ENCODE measurements at places on chromosomes 7 and 10.
A peak's percentile ranks its signal among the peaks of the same experiment; 100 is the strongest.

DNA sequence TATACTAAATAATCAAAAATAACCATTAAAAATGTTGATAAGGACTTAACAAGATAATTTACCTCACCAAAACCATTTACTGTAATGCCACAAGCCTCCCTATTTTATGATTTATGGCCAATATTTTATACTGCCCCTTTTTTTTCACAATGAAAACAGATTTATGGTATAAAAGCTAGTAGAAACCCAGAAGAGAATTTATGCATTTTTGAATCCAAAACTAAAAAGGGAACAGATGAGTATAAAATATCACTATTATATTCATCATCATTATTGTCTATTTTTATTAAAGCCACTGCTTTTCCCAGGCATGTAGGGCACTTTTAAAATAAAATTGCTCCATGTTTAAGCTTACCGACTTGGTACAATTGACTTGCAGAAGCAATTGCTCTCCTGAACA lies 425.0 kb downstream of the PHTF2 start:
- H3K27me3 ChIP-seq, result no peaks in the 10 kb centered on the region
- no peak overlapping the region for H3K27ac ChIP-seq
- H3K4me1 ChIP-seq, result no peaks in the 10 kb centered on the region
- no peak for DNase-seq
- no peak overlapping the region for H3K4me3 ChIP-seq

DNA sequence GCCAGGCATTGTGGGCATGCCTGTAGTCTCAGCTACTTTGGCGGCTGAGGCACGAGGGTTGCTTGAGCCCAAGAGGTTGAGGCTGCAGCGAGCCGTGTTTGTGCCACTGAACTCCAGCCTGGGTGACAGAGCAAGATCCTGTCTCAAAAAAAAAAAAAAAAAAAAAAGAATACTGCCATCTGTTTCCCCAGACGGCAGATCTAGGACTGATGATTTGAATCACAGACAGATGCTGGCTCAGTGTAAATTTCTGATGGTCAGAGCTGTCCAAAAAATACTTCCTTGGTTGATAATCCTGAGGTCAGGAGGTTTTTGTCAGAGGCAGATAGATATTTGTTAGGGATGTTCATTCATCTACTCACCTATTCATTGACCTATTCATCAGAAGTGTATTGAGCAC lies 130.7 kb downstream of the REEP3 start:
- no peak overlapping the region for H3K27ac ChIP-seq
- no peaks in the 10 kb centered on the region for H3K36me3 ChIP-seq
- no peak overlapping the region for H3K4me3 ChIP-seq

DNA sequence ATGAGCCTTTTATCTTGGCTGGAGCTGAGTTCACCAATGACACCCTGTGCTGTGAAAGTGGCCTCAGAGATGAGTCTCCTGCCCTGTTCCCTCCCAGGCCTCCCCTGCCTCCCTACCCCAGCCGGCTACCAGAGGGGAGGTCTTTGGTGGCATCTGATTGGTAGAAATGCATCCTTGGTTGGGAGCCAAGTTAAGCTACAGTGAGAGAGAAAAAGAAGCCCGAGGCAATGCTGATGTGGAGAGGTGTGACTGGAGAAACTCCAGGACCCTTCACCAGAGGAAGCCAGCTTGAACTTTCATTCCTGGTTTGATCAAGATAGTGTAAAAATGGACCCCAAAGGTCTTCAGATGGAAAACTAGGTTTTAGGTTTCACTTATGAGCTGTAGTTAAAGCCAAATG lies 191.1 kb upstream of the TCF7L2 start:
- no peak for DNase-seq
- no peak overlapping the region for H3K27ac ChIP-seq
- H3K4me1 ChIP-seq, result peaks cover 12% of the 10 kb centered on the region

GRCh38 chr10:96450529-96451207 lies 63.1 kb downstream of the TLL2 start:
- H3K4me3 ChIP-seq, result no peak overlapping the region
- no peaks in the 10 kb centered on the region for H3K36me3 ChIP-seq
- H3K4me1 ChIP-seq, result no peaks in the 10 kb centered on the region

DNA sequence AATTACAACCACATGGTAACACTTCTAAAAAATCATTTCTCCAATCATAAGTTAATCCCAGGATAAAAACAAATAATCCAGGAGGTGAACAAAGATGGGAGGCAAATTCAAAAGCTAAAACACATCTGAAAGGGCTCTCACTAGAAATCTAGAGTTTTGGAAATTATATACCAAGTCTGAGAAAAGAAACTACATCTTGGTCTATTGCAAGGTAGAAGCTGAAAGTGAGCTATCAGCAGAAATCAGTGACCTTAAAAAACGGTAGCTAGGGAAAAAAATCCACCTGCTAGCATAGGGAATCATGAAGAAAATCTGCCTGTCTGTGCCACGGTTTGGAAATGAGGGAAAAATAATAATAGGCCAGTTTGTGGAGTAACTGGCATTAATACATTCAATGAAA lies 50.5 kb downstream of the POT1 start:
- H3K36me3 ChIP-seq, result no peaks in the 10 kb centered on the region
- H3K4me1 ChIP-seq, result no peaks in the 10 kb centered on the region
- H3K27me3 ChIP-seq, result no peaks in the 10 kb centered on the region
- H3K4me3 ChIP-seq, result no peak overlapping the region
- DNase-seq, result no peak

- peaks cover 80% of the 10 kb centered on the region for H3K36me3 ChIP-seq
- no peak overlapping the region for H3K27ac ChIP-seq
- H3K4me3 ChIP-seq, result no peak overlapping the region
- no peak for DNase-seq
Measured at GRCh38 chr10:110893559-110894179, 21.9 kb downstream of the PDCD4 start.

DNA sequence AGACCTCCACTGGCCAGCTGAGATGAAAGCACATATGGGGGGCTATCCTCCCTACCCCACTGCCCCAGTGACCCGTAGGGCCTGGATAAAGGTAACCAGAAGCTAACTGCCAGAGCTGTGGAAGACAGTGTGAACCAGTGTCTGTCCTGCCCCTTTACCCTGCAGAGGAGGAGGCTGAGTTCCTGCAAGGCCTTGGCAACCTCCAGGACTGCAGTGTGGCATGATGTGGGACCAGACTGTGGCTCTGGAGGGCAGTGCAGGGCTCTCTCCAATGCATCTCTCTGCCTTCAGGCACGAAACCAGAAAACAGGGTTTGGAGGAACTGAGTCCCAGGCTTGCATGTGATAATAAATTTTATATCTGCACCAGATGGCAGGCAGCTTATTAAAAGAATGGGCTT lies 93.1 kb downstream of the EPC1 start:
- H3K27ac ChIP-seq, result no peak overlapping the region
- DNase-seq, result no peak
- no peak overlapping the region for H3K4me3 ChIP-seq

DNA sequence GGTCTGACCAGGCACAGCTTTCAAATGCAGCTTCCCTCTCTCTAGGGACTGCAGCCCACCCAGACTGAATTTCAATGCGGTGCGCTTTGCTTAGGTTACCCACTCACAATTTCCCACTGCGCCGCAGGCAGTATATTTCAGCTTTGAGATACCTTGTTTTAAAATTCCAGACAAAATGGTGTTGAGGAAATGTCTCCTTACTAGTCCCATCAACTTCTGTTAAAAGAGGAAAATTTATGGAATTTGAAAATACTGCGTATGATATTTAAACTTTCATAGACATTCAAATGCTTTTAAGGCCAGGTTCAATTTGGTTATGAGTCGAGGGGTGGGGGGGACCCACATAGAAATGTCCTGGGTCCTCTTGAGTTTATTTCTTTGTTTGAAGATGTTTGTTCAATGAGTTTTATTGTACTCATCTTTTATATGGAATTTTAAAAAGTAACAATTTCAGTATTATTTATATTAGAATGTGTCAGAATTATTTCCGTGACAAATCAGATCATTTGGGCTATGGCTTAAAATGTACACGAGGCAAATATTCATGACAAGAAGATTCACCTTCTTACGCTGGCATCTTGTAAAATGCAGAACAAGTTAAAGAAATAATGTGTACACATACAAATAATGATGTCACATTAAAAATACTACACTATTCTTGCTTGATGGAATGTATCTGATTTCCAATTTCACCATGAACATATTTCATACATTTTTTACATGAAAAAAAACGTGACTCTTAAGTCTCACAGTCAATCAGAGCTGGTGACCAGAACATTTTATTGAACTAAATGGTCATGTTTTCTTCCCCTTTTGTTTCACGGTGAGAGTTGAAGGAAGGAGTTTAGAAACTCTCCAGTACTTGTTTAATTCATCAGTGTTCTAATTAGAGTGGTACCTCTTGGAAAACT lies 1.3 kb downstream of the IKZF1 start:
- peaks cover 49% of the 10 kb centered on the region for H3K27me3 ChIP-seq
- peaks cover 10% of the 10 kb centered on the region for H3K4me1 ChIP-seq
- peak overlapping the region; percentile 57 for H3K4me3 ChIP-seq
- peak overlapping the region; percentile 70 for H3K27ac ChIP-seq
- DNase-seq, result no peak
- no peaks in the 10 kb centered on the region for H3K36me3 ChIP-seq

GRCh38 chr7:109996927-109997326 lies 1094.0 kb upstream of the LRRN3 start:
- no peak for DNase-seq
- no peaks in the 10 kb centered on the region for H3K27me3 ChIP-seq
- no peaks in the 10 kb centered on the region for H3K4me1 ChIP-seq
- H3K36me3 ChIP-seq, result no peaks in the 10 kb centered on the region
- no peak overlapping the region for H3K27ac ChIP-seq
- H3K4me3 ChIP-seq, result no peak overlapping the region

DNA sequence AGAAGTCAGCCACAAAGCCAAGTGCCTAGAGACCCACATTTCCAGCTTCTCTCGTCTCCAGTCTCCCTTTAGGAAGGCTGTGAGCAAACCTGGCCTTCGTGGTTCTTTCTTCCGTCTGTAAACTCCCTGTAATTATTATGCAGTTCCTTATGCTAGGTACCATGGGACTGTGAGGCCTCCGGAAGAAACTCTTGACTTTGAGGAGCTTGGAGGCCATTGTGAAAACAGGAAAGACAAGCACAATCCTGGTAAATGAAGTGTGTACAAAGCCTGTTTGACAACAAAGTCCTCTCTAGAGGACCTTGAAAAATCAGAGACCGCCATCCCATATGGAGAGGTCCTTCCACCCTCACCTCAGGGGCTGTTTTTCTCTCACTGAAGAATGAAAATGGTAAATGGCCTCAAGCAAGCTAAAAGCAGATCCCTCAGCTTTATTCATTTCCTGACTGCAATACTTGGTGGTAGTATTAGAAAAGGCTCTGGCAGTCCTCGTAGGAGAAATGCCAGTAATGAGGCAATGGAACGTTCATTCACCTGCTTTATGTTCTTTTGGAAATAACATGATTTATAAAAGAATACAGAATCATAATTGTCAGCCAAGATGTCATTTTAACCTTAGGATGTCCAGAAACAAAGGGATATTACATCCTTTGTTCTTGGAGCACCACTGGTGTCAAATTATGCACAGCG lies 926.4 kb downstream of the LRMDA start:
- H3K27ac ChIP-seq, result no peak overlapping the region
- H3K4me3 ChIP-seq, result no peak overlapping the region
- no peaks in the 10 kb centered on the region for H3K27me3 ChIP-seq
- no peak for DNase-seq

GRCh38 chr10:3861795-3862194 lies 76.8 kb upstream of the KLF6 start:
- H3K4me3 ChIP-seq, result no peak overlapping the region
- no peaks in the 10 kb centered on the region for H3K36me3 ChIP-seq
- no peaks in the 10 kb centered on the region for H3K4me1 ChIP-seq
- no peaks in the 10 kb centered on the region for H3K27me3 ChIP-seq

GRCh38 chr7:1229956-1230355 lies 2.7 kb upstream of the UNCX start:
- H3K4me3 ChIP-seq, result no peak overlapping the region
- H3K4me1 ChIP-seq, result peaks cover 34% of the 10 kb centered on the region
- H3K27ac ChIP-seq, result no peak overlapping the region
- H3K27me3 ChIP-seq, result peaks cover 100% of the 10 kb centered on the region
- no peak for DNase-seq
- H3K36me3 ChIP-seq, result no peaks in the 10 kb centered on the region

- no peak for DNase-seq
- no peaks in the 10 kb centered on the region for H3K36me3 ChIP-seq
- no peaks in the 10 kb centered on the region for H3K27me3 ChIP-seq
- H3K27ac ChIP-seq, result no peak overlapping the region
Measured at GRCh38 chr7:20557116-20557515, 58.4 kb upstream of the ABCB5 start.

DNA sequence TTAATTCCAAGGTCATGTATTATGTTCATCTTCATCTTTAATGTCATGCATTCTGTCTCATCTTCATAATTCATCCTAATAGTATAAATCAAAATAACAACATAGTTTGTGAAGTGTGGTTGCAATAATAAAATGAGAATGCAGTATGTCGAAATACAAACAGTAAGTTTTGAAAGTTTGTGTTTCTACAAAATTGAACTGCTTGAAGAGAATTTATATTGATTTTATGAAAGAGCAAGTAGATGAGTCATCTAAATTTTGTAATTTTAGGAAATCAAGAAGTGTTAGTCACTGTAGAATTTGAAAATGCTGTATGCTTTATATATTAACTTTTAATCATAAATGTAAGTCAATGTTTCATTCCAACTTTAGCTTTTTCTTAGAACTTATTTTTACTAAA lies 190.5 kb upstream of the PPP1R3A start:
- no peak overlapping the region for H3K4me3 ChIP-seq
- H3K36me3 ChIP-seq, result no peaks in the 10 kb centered on the region
- DNase-seq, result no peak
- peaks cover 7% of the 10 kb centered on the region for H3K4me1 ChIP-seq
- H3K27ac ChIP-seq, result no peak overlapping the region
- no peaks in the 10 kb centered on the region for H3K27me3 ChIP-seq

- H3K4me1 ChIP-seq, result peaks cover 11% of the 10 kb centered on the region
- DNase-seq, result peak; percentile 89
- H3K4me3 ChIP-seq, result no peak overlapping the region
- no peaks in the 10 kb centered on the region for H3K27me3 ChIP-seq
Measured at GRCh38 chr10:102072673-102073527, 7.8 kb downstream of the HPS6 start.

- peaks cover 22% of the 10 kb centered on the region for H3K4me1 ChIP-seq
- no peaks in the 10 kb centered on the region for H3K27me3 ChIP-seq
- no peak overlapping the region for H3K4me3 ChIP-seq
- no peak overlapping the region for H3K27ac ChIP-seq
- DNase-seq, result no peak
Measured at GRCh38 chr10:122882766-122883165, 3.4 kb upstream of the FAM24B start.

- H3K4me1 ChIP-seq, result no peaks in the 10 kb centered on the region
- no peak overlapping the region for H3K4me3 ChIP-seq
- no peaks in the 10 kb centered on the region for H3K36me3 ChIP-seq
- H3K27ac ChIP-seq, result no peak overlapping the region
- DNase-seq, result no peak
Measured at GRCh38 chr10:3222068-3222467, 49.5 kb upstream of the PITRM1 start.
